RCC 7860 (cell line): ENCODE measurements at places on chromosomes 13 and 19.

DNA sequence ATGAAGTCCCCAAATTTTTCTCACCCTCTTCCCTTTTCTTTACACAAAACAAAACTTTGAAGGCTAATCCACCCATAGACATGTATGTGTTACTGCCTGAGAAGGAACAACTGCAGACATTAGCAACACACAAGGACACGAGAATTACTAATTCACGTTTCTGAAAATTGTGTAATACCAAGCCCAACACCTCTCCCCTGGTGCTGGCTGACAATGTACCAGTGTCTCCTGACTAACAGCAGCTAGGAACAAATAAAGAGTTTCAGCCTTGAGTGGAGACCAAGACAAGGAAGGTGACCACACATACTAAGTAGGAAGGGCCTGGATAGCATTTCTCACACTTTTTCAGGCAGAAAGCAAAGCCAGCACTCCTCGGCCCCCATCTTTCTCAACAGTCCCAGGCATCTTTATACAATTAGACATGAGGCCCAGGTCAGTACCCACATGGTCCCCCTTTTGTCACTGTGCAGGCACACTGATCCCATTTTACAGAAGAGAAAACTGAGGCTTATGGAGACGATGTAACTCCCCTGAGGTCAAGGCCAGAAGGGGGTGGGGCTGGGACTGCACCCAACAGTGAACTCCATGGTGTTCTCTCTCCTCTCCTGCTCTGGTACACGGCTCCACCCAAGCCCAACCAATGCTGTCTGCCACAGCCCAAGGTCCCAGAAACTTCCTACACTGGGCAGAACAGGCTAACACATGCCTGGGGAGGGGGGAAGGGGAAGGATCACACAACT lies 8.7 kb downstream of the BRD4 start:
- no peak for DNase-seq

DNA sequence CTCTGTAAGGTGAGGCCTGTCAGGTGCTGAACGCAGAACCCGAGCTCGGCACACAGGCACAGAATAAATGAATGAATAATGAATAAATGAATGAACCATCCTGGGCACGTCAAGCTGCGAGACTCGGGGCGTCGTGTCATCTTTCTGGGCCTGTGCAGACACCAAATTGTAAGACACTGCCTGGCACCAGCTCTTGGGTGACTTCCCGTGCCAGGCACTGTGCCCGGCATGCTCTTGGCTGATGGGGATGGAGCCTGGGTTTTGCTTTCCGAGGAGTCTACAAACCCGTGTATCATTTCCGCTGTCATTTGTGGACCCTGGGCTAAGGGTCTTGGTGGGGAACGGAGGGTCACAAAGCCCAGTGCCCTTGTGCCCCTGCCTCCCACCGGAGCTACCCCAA lies 43.9 kb downstream of the CELF5 start:
- DNase-seq: no peak

DNA sequence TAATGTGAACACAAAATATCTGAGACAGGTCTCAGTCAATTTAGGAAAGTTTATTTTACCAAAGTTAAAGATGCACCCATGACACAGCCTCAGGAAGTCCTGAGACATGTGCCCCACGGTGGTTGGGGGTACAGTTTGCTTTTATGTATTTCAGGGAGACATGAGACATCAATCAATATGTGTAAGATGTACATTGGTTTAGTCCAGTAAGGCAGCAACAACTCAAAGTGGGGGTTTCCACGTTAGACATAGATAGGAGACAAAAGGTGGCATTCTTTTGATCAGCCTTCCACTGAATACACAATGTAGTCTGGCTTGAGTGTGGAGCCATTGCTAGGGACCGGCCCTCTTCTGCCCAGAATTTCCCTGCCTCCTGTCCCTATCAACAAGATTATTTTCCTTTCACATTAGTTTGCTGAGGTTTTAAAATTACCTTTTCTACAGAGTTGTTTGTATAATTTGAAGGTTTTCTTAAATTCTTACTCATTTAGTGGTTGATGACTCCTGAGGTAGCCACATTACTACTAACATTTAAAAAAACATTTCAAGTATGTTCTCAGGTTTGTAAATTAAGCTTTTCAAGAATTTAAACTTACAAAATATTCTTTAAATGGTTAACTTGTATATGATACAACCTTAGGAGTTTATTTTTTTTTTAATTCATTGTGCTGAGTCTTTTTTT lies 33.2 kb downstream of the RNASEH2B start:
- DNase-seq: no peak

DNA sequence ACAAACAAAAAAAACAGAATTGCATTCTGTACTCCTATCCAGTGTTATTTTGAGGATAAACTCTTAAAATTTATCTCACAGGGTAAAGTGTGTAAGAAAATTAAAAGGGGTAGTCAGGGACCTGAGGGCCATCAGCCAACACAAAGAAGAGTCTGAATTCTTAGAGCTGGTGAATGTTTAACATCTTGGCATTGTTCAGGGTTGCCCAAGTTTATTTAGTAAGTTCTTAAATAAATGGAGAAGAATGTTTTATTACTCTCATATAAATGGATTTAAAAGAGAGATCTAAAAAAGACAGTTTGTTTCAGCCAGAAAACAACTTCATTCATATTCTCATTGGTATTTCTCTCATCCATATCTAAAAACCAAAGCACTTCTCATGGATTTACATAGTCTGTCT lies 171.7 kb downstream of the LACC1 start:
- DNase-seq: no peak

GRCh38 chr19:48170817-48171347 lies 402 bp downstream of the ZSWIM9 start:
- DNase-seq: no peak

GRCh38 chr19:18856385-18857126 lies 24.8 kb downstream of the UPF1 start:
- no peak for DNase-seq

- DNase-seq: no peak
Observed at GRCh38 chr13:86172961-86173360, 373.7 kb upstream of the SLITRK6 start.
